ENCODE measurements at places on chromosomes 2 and 18.

GRCh38 chr2:205086662-205087061 is 541.4 kb downstream of the PARD3B start:
- DNase-seq: no peak

- no peak for DNase-seq
These were observed 184.7 kb downstream of the CD226 start for GRCh38 chr18:69763002-69763401.

- no peak for DNase-seq
These were observed 50.2 kb downstream of the ACVR1 start for GRCh38 chr2:157825885-157826284.

- DNase-seq: no peak
These were observed 27.9 kb downstream of the GPD2 start for GRCh38 chr2:156464106-156464505.

DNA sequence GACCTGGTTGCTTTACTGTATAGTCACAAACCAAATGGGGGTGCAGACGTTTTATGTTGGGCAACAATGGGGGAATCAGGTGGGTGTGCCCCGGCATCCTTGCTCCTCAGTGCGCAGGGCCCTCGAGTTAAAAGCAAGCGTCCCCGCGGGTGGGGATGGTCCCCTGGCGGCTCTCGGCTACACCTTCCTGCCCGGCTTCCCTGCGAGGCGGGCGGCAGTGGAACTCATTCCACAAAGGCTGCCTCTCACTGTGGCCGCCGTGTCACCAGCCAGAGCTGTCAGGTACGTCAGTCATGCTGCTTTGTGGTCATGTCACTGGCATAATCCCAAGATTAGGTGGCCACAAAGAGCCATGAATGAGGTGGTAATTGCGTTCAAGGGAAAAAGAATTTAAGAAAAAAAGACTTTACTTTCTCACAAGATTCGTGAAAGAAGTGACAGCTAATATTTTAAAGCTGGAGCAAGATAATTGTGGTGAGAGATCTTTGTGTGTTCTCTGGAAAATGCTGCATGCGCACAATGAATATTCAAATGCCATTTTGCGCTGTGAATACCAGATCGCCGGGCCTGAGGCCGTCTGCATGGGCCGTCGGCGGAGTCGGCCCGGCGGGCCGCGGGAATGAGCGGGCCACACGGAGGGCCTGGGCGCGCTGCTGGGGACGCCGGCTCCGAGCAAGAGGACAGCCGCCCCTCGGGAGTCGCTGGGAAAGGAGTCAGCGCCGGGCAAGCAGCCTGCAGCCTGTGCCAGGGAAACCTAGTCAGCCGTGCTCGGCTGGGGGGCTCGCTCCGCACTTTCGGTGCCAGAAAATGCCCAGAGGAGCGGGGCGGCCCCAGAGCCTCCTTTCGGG is 82.3 kb upstream of the LDLRAD4 start:
- DNase-seq: no peak

GRCh38 chr2:36781907-36782720 is 85.6 kb downstream of the VIT start:
- no peak for DNase-seq

GRCh38 chr2:32904751-32905150 is 42.0 kb upstream of the LTBP1 start:
- DNase-seq: no peak

GRCh38 chr2:5938566-5938896 is 246.3 kb downstream of the SOX11 start:
- no peak for DNase-seq

DNA sequence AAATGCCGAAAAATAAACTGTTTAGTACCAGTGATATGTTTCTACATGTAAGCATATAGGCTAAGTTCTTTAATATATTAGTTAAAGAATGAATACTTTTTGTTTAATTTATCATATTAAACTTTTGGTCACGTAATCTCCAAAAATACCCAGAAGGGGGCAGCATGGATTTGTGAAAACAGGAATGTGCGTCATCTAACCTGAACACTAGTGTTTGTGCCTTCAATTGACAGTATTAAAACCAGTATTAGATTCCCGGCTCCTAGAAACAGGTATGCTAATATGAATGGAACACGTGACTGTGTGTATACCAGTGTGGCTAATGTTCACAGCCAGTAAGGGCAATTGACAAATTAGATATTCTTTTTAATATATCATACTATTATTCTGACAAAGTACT is 51.8 kb downstream of the WDR7 start:
- no peak for DNase-seq

- no peak for DNase-seq
These were observed 32.0 kb downstream of the RAB31 start for GRCh38 chr18:9740071-9740470.

- no peak for DNase-seq
These were observed 93.7 kb upstream of the RAB6C start for GRCh38 chr2:129885735-129886134.

GRCh38 chr2:207291625-207292252 is 126.0 kb upstream of the KLF7 start:
- DNase-seq: no peak

GRCh38 chr2:108316461-108317258 is 28.0 kb downstream of the SULT1C2 start:
- DNase-seq: no peak

DNA sequence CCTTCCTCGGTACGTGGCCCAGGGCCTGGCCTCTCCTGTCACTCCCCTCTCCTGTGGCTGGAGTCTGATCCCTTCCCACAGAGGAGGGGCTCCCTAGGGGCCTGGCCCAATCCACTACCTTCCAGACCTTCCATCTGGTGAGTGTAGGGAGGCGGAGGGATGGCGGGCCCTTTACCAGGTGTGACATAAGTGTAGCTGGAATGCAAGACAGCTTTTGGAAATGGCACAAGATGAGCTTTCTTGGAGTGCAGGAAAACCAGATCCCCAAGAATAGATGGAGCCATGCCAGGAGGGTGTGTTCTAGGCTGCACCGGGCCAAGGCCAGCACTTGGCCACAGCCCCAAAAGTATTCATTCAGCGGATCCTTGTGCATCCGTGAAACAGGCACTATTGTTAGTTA is 30.1 kb downstream of the IGFBP5 start:
- DNase-seq: no peak

- DNase-seq: no peak
These were observed 53.1 kb downstream of the ACVR1 start for GRCh38 chr2:157822993-157823392.

GRCh38 chr18:5275872-5276271 is 19.7 kb downstream of the ZBTB14 start:
- no peak for DNase-seq

- DNase-seq: no peak
These were observed 103.9 kb downstream of the COLEC12 start for GRCh38 chr18:396556-396955.

DNA sequence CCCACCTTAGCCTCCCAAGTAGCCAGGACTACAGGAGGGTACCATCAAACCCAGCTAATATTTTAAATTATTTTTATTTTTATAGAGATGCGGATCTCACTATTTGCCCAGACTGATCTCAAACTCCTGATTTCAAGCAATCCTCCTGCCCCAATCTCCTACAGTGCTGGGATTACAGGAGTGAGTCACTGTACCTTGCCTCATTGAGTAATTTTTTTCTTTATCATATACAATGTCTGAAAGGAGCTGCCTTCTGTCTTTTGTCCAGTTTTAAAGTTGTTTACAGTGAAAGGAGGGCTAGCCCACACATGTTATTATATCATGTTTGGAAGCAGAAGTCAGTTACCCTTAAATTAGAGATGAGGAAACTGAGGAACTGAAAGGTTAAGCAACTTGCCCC is 32.5 kb downstream of the PRKRA start:
- no peak for DNase-seq

DNA sequence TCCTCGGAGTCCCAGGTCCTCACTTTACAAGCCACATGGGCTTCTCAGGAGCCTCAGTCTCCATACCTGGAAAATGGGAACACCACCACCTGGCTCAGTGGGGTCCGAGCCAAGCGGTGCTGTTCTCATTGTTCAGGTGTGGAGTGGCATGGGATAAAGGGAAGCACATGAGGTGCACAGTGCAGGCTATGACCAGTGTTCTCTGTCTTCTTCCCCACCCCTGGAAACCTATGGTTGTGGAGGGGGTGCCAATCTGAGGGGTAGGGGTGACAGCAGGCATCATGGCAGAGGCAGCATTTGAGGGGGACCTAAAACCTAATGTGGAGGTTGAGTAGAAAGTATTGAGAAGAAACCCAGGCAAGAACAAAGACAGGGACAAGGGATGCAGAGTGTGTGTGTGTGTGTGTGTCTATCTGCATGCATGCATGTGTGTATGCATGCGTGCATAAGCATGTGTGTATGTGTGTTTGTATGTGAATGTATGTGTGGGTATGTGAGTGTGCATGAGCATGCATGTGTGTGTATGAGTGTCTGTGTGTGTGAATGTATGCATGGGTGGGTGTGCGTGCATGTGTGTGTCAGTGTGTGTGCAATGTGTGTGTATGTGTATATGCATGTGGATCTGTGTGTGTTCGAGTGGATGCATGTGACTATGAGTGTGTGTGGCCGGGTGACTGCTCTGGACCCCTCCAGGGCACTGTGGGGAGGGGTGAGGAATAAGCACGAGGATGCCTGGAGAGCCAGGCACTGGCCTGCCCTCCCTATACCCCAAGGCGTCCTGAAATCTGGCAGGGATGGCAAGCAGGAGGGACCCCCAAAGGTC is 4.0 kb downstream of the KIF1A start:
- DNase-seq: no peak

DNA sequence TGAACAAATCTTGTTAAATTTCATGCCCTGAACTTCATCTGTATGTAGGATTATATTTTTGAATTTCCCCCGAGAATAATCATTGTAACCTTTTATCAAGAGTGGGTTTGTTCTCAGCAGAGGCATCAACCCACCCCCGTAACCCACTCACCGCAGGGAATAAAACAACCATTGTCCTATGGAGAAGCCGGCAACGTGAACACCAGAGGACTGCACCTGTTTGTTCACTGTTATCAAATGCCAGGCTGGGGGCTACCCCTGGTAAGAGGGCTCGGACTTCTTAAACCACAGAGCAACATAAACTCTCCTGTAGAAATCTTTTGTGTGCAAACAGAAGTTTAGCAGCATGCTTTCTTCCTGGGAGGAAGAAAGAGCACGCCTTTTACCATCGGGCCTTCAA is 610.4 kb downstream of the ERBB4 start:
- DNase-seq: no peak

DNA sequence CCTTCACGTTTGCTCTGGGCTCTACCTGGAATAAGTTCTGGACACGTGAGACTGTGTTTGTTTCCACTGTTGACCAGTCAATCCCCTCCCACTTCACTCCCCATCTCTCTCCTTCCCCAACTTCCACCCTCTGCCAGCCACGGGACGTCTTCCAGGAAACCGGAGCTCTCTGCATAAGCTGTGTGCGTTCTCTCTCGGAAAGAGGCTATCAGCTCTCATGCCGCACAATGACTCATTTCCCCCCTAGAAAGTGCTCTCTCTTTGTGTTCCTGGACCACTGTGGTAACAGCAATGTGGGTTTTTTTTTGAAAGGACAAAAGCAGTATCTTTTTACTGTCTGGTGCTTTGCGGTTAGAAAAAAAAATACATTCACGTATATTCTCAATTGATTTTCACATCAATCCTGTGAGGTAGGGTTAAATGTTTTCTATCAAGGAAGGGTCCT is 10.2 kb downstream of the PROKR1 start:
- peak; percentile 5 for DNase-seq

- DNase-seq: no peak
These were observed 140.9 kb upstream of the XPO1 start for GRCh38 chr2:61679096-61679495.

DNA sequence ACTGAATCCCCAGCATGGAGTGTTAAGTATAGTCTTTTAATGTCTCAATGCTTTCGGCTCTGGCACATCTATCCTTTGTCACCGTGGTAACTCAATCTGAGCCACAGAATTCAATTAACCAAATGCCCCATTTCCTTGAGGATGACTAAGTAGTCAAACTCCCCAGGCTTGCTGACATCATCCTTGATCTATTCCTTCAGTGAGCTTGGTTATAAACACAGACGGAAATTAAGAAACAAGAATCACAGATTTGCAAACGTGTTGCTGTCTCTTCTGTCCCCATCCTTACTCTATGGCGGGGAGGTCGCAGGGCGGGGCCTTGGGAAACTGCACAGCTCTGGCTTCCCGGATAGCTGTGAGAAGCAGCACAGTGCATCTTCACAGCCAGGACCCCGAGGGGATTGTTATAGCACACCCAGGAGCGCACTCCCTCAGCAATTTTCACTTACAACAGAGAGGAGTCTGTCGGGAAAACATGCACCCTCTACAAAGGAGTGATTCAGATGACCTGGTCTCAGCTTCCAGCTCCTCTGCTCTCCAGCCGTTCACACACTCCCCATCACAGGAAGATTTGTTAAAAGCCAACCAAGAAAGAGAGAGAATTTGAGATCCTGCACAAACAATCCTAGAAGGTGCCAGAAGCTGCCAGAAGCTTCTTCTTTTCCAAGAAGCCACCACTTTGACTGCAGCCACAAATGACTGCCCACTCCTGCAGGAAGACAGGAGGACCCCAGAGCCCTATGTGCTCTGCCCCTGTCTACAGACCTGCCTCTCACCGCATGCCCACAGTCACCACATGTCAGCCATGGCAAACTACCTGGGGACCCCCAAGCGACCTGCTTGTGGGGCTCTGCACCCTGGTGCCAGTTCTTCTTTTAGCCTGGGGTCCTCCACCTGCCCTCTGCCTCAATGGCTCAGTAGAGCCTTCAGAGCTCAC is 44.9 kb upstream of the YWHAQ start:
- DNase-seq: no peak

DNA sequence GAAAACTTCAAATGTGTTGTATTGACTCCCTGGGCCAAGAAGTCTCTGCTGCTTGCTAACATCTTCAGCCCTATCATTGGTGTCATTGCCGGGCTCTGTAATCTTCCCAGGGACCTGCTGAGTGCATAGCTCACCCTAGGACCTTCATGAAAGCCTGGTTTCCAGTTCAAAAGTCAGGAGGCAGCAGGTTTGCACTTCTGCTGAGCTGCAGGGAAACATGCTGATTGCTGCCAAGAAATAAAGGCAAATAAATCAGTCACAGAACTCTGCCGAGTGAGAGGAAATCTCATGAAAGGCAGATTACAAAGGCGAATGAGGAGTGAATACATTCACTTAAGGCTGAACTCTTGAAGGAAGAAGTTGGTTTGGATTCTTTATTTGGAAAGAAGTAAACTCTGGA is 1947.6 kb upstream of the CELF4 start:
- DNase-seq: no peak

GRCh38 chr2:58614219-58614618 is 373.1 kb upstream of the FANCL start:
- no peak for DNase-seq

DNA sequence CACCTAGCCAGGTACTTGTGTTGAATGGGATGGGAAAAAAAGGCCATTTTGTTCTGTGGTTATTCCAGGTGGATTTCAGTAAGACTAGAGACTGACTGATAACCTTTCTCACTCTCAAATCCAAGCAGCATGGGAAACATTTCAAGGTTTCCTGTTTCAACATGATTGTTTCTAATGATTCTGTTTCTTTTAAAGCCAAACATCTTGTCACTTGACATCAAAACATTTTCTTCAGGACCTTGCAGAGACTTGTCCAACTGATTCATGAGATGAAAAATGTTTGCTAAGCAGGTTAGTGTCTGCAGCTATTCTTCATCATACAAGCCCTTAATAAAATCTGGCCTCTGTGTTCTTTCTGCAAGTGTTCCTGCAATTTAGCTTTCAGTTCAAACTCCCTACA is 456.5 kb upstream of the CWC22 start:
- no peak for DNase-seq
